ENCODE measurements at places on chromosomes 2 and 18. TPM values are rescaled to one million over a fixed set of nuclear protein-coding genes. Genes with fewer than 3 reads are reported as not detected.

DNA sequence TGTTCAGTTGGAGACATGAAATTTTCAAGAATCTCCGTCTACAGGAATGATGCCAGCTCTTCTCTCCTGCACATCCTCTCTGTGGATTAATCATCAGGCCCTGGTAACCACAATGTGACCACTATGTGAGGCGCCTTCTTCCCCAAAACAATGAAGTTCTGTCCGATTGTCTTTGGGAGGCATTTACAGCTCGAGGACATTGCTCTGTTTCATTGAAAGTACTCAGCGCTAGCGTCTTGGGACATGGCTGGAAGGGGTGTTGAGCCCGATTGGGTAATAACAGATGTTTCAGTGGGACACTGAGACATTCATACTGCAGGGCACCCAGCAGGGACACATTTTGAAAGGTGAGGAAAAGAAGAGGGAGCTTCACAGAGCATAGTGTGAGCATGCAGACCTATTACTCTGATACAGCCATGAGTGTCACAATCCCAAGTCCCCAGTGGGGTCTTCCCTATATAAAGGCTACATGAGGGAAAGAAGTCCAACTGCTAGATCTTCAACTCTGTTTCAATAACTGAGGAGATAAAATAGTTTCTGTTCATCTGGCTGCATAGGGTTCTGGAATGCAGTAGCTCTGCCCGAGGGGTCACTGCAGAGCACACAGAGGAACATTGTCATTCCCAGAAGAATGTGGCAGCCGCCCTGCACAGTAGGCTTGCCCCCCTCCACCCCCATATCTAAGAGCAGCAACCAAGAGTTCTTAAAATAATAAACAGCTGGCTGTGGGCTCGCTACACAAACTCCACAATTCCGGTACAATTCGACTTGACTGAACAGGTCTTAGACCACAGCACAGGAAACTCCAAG, 237.3 kb downstream of the OSR1 start:
- peak; percentile 64 for DNase-seq

GRCh38 chr2:191538334-191538903, 139.5 kb upstream of the NABP1 start:
- no peak for DNase-seq

GRCh38 chr2:128394007-128394730, 75.5 kb upstream of the HS6ST1 start:
- no peak for DNase-seq

DNA sequence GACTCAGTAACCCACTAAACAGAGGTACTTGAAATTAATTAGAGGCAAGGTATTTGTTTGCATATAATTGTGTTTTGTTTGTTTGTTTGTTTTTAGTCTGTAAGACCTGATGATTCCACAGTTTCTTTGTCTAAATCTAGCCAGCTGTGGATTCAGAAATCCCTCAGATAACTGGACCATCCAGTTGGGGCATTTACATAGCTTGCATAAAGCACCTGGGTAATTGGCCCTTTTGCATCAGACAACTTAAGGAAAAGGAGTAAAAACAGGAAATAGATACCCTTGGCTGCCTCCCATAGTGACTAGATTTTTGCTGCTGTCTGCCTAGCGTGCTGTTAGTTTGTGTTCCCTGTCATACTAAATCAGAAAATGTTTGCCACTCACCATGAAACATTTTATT, 46.6 kb upstream of the XIRP2 start:
- no peak for DNase-seq

DNA sequence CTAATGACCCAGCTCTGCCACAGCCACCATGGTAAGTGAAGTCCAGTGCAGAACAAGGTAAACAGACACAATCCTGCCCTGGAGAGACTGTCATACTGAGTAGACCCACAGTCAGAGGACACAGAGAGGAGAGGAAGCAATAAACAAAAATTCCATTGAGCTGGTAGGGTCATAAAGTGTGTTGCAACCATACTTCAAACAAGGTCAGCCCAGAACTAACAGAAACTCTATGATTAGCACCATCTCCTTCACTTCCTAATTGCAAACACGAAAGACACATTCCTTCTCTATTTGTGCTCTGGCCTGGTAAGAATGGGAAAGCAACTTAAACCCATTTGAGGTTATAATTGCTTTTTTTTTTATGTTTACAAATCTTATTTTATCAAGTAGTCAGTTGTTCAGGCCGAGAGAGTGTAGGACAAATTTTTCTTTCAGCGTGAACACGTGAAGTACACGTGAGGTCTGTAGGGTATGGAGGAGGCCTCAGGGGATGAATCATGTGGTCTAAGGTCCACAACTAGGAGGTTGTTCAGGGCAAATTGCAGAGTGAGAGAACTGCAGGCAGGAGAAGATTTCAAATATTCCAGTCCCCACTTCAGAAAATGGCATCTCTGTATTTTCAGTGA, 71.4 kb upstream of the GLS start:
- no peak for DNase-seq

GRCh38 chr2:235027558-235028214, 75.9 kb downstream of the SH3BP4 start:
- DNase-seq: no peak

DNA sequence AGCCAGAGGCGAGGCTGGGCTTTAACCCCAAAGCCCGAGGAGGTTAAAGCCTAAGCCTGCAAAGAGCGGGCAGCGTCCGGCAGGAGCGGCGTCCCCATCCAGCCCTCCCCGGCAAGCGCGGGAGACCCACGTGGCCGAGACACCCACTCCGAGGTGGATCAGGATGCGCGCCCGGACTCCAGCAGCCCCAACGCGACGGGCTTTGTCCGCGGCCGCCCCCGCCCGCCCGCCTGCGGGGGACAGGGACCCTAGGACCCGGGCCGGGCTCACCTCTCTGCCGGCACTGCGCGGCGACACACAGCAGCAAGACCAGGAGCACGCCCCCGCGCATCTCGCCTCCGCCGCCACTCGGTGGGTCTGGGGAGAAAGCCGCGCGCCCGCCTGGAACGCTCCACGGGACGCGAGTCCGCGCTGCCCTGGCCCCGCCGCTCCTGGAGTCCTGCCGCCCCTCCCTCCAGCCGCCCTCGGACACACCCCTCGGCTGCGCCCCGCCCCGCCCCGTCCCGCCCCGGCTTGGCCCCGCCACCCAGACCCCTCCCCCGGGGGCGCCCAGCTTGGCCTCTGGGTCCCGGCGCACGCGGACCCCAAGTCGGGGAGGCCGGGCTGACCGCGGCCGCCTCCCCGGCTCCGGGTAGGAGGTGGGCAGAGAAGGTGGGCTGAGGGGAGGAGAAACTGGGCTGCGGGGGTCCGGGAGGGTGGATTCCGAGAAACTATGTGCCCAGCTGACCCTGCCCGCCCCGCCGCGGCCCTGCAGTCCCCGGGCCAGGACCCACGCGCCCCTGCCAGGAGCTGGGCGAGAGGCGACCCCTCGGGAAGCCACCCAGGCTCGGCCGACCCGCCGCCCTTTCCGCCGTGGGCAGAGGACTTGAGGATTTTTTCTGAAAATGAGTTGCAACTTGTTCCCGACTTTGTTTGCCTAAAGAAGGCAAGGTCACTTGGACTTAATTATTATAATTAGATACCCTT, at the start of gene LAMA1:
Gene LAMA1, minus strand, starts transcription at position 408 of the 966 bp plus-strand sequence. Its CDS starts 77 bp downstream, at position 331.
- no peak for DNase-seq

DNA sequence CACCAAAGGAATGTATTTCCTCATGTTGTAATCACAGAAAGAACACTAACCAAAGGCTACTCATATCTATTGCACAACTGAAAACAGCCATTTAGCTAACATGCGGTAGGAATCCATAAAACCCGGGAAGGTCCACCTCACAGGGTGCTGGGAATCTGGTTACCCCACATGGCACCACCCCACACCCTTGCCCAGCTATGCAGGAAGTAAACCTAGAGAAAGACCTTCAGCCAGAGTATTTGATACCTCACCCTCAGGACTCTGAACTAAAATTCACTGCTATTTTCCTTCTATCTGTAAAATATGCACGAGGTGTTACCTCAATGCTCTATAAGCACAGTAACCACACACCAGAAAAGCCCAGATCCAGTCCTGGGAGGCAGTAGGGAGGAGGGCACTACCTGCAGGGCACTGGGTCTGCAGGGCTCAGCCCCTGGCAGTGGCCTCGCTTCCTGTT, 45.8 kb downstream of the PTPN2 start:
- no peak for DNase-seq

The CIB4 gene
- total RNA-seq: not detected

The G6PC2 gene
- total RNA-seq: not detected
